ENCODE measurements at places on chromosomes 7 and 10. TPM values are rescaled to one million over a fixed set of nuclear protein-coding genes. Genes with fewer than 3 reads are reported as not detected.
A peak's percentile ranks its signal among the peaks of the same experiment; 100 is the strongest.

GRCh38 chr7:49091519-49091918, 167.2 kb downstream of the CDC14C start:
- no peaks in the 10 kb centered on the region for H3K36me3 ChIP-seq
- no peak overlapping the region for H3K4me3 ChIP-seq
- no peak for DNase-seq
- H3K4me1 ChIP-seq, result no peaks in the 10 kb centered on the region

DNA sequence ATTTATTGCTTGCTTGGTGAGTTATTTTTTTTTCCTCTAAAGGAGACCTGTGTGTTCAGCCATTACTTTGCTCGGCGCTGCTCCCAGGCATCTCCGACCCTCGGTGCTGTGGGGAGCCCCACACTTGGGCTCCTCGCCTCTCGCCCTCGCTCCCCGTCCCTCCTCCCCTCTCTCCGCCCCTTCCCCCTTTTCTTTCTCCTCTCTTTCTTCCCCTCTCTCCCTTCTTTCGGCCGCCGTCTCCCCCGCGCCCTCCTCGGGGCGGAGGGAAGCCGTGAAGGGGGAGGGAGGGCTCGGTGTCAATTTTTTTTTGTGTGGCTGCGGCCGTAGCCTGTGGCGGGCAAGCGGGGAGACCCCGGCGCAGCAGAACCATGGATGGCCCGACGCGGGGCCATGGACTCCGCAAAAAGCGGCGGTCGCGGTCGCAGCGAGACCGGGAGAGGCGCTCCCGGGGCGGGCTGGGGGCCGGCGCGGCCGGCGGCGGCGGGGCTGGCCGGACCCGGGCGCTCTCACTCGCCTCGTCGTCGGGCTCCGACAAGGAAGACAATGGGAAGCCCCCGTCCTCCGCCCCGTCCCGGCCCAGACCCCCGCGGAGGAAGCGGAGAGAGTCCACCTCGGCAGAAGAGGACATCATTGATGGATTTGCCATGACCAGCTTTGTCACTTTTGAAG, 1.1 kb downstream of the AUTS2 start:
- H3K4me1 ChIP-seq, result peaks cover 23% of the 10 kb centered on the region
- H3K36me3 ChIP-seq, result no peaks in the 10 kb centered on the region
- H3K27ac ChIP-seq, result no peak overlapping the region
- H3K27me3 ChIP-seq, result no peaks in the 10 kb centered on the region
- peak overlapping the region; percentile 70 for H3K4me3 ChIP-seq

DNA sequence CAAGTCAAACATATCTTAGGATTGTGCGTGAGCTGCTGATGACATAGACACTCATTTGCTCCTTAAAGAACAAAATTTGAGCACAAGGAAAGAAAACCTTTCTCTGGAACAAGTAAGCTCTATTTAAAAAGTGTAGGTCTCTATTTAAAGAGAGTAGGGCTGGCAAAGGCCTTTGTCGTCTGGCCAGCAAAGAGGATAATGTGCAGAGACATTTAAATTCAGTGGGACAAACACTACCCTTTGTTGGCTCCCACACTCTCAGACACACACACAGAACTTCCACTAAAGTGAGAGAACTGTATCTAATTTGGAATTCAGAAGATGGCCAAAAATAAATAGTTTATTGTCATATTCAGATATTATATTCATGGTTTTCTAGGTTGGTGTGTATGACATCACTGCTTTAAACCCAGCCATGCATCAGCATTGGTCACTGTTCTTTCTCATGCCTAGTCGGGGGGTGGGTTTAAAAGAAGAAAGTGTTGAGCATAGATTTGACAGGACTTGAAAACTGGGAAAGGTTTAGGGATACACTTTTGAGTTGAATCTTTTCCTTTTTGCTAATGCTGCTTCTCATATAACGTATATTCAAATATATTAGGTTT, 49.5 kb upstream of the HDAC9 start:
- no peaks in the 10 kb centered on the region for H3K4me1 ChIP-seq
- H3K27ac ChIP-seq, result no peak overlapping the region
- H3K27me3 ChIP-seq, result no peaks in the 10 kb centered on the region
- H3K4me3 ChIP-seq, result no peak overlapping the region
- no peak for DNase-seq

Gene ACSL5
- polyA plus RNA-seq, result 55.0 TPM

- H3K36me3 ChIP-seq, result no peaks in the 10 kb centered on the region
- peaks cover 3% of the 10 kb centered on the region for H3K4me1 ChIP-seq
Observed at GRCh38 chr10:72274213-72274729, 547 bp downstream of the DDIT4 start.

DNA sequence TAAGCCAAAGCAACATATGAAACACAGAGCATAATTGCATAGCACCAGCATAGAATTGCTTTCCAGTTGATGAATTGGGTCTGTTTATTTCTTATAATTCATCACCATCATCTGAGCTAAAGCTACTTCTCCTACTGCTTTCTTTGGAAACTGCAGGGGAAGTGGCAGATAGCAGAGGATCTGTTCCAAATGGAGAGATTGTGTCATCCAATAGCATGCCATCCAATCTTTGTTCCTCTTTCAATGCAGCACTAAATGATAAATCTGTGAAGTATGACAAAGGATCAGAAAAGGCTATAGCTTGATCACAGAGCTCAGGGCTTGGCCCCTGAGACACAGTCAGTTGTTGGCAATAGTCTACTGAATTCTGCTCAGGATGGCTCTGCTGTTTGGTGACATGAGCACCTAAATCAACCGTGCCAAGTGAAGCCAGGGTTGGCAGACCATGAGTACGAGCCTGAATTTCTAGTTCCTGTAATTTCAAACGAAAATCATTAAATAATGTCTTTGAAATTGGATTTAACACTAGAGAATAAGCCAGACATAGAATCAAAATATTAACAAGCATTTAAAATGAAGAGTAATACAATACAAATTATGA, 90.0 kb downstream of the TFEC start:
- DNase-seq, result no peak
- H3K4me3 ChIP-seq, result no peak overlapping the region
- H3K27me3 ChIP-seq, result no peaks in the 10 kb centered on the region
- H3K4me1 ChIP-seq, result no peaks in the 10 kb centered on the region
- no peak overlapping the region for H3K27ac ChIP-seq
- no peaks in the 10 kb centered on the region for H3K36me3 ChIP-seq

Gene TECTB
- 0.44 TPM for polyA plus RNA-seq

DNA sequence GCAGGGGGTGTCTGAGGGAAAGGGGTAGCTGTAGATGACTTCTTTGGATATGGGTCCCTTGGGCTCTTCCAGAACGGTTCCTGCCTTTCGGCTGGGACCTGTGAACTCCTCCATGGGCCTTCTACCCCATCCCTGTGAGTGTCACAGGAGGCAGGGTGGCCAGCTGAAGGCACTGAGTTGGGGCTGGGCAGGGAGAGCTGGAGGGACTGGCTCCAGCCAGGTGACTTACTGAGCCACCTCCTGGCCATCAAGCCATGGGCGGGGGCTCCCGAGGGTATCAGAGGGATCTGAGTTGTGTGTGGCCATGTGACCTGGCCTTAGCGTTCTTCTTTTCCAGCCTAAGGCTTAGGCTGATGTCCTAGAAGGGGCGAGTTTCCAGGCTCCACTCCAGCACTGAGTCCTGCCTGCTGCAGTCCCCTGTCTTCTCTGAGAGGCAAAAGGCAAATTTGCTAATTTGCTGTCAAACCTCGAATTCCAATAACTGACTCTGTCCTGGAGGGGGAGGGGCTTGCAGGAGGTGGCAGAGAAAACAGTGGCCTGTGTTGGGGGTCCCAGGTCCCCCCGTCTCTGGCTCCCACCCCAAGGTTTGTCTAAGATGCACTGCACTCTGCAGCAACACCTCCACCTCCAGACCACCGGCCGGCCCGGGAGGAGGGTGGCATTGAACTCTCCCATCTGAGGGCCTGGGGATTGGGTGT, 27.2 kb downstream of the ADCYAP1R1 start:
- H3K36me3 ChIP-seq, result no peaks in the 10 kb centered on the region
- H3K4me1 ChIP-seq, result no peaks in the 10 kb centered on the region
- H3K27me3 ChIP-seq, result no peaks in the 10 kb centered on the region
- no peak overlapping the region for H3K4me3 ChIP-seq
- no peak for DNase-seq

DNA sequence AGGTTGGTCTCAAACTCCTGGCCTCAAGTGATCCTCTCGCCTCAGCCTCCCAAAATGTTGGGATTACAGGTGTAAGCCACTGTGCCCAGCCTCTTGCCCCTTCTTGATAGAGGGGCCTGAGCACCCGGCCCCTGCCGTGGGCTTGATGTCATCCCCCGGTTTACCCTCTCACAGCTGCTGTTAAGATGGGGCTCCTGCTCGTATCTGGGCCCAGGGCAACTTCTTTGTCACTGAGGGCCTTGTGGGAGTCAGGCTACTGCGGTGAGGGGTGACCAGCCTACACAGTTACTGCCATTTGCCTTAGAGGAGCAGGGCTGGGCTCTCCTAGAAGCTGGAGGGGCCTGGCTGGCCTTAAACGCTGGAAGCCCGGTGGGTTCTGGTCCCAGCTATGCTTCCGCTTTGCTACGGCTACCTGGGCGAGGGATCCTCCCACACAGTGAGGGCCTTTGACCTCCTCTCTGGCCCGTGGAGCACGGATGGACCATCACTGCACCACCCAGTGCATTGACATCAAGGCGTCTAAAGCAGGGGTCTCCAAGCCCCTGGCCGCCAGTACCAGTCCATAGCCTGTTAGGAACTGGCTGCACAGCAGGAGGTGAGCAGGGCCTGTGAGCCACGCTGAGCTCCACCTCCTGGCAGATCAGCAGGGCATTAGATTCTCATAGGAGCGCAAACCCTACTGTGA, 1.1 kb upstream of the TMEM130 start:
- H3K27me3 ChIP-seq, result no peaks in the 10 kb centered on the region
- DNase-seq, result no peak
- H3K27ac ChIP-seq, result no peak overlapping the region
- H3K4me3 ChIP-seq, result no peak overlapping the region
- peaks cover 8% of the 10 kb centered on the region for H3K4me1 ChIP-seq

Measured in liver (tissue), 10 donors.